EH (cell line): ENCODE measurements at places on chromosomes 2 and 18.

GRCh38 chr2:82478641-82479040 is 1980.4 kb downstream of the SUCLG1 start:
- no peak for DNase-seq

DNA sequence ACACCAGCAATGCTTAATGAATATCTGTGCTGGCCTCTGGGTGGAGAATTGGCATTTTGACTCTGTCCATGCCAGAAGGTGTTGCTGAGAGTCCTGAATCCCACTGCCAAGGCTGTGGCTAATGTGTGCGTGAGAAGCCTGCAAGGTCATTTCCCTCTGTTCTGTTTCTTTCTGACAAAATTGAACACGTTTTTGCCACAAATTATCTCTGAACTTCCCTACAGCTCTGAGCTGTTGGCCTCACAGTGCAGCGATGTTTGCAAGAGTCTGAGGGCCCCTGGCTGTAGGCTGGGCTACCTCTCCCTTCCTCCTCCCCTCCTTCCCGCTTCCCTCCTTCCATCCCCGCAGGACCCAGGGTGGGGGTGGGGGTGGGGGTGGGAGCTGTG is 154.1 kb upstream of the HS6ST1 start:
- peak; percentile 58 for DNase-seq

- peak; percentile 44 for DNase-seq
Measured at GRCh38 chr2:222280795-222281194, 18.0 kb downstream of the PAX3 start.

DNA sequence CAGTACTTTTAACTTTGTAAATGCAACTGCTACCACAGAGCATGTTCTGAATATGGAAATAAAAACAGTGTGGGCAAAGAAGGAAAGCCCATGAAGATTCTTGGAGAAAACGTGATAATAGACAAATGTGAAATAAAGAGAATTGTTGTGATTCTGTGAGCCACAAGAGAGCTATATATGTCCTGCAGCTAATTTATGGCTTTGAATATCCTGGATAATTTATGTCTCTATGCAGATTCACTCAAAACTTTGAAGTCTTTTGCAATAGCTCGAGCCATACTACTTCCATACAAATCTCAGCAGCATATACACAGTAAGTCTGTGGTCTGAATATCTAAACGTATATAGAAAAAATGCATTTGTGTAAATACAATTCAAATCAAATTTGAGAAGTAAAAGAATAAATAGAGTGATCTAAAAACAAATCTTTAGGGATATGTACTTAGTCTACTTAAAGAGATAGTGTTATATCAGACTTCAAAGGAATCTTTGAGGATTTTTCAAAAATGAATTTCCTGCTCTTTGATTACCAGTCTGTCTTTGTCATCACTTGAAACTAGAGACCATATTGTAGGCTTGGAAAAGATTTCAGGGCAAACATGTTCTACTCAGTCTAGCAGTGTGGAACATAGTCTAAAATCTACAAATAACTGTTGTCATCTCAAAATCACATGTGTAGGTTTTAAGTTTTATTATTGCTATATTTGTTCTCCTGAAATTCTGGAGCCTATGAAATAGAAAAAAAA is 107.1 kb downstream of the CSRNP3 start:
- DNase-seq, result no peak

DNA sequence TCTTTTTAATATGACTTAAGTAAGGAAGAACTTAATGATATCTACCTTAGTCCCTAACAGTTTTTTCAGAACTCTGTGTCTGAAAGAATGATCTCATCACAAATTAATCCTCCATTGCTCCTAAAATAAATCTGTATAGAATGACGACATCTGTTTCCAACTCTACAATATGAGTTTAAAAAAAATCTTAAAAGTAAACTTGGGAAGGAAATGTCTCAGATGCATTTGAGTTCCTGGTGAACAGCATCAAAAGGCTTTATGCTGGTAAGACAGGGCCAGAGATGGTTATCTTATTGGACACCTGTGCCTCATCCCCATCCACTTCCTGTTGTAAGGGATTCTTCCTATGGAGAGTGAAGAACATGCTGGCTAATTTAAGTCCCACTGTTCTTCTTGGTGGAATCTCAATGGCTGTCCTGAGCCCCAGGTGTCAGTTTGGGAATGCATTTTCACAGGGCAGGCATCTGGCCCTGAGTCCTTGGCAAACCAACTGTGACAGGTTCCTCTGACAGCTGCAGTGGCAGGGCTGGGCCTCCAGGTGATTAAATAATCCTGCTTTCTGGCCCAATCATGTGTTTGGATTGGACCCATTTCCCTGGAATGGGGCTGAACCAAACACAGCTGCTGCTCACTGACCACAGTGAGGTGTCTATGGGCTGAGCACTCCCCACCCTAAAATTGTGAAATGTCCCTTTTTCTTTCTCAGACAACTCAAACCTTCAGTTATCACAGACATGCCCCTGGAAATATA is 12.9 kb upstream of the NCKAP5 start:
- peak; percentile 56 for DNase-seq

- no peak for DNase-seq
Measured at GRCh38 chr2:143469323-143469722, 340.1 kb downstream of the ARHGAP15 start.

DNA sequence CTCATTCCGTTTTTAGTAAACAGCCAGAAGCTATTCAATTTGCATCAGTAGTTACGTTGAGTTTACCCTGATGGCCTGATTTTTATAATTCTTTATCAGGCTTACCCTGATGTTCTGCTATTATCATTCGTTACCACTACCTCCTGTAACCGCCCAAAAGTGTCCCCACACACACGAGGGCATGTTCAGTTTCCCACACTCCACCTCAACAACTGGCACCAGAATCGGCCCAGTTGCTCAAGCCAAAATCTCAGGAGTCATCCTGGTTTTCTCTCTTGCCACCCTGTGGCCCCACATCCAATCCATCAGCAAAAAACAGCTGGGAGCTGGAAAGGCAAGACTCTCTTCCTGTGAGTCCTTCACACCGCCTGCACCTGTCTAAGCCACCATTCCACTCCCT is 102.9 kb upstream of the RAB6C start:
- no peak for DNase-seq

DNA sequence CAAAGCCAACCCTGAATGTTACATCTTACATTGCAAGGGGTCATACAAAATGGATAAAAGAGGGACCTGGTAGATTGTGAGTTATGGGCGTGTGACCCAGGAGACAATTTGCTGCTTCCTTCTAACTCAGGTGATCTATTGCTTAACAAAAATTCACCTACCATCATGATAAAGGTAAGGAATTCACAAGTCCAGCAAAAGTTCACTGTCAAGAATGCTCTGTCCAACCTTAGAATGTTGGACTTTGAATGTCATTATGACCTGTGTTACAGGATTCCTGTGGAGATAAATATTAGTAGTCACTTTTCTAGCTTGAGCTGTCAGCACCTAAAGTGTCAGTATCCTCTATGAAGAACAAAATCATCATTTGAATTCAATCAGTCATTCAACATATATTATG is 7.9 kb upstream of the KLF7 start:
- DNase-seq, result no peak

- no peak for DNase-seq
Measured at GRCh38 chr2:184637781-184638180, 39.5 kb downstream of the ZNF804A start.
